ENCODE measurements at places on chromosomes 6 and 20.

DNA sequence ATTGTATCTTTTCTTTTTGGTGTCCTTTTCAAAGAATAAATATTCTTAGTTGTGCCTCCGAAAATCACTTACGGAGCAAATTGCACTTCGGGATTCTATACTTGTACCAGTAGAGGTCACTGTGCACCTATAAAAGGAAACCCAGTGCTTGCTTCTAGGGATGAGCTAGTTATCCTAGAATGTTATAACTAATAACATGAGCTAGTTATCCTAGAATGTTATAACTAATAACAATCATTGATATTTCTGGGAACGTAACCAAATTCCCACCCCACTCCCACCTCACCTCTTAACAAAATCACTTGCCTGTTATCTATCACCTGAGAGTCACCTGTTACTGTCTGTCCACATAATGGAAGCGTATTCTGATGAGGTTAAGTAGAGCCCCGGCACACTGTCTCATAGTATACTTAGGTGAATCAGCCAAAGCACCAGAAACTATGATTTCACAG, 126.9 kb upstream of the TIAM2 start:
- no peak for DNase-seq

- DNase-seq = no peak
Observed at GRCh38 chr6:118940770-118941169, 5.8 kb upstream of the MCM9 start.

- DNase-seq = no peak
Observed at GRCh38 chr6:130093546-130093945, 75.2 kb downstream of the L3MBTL3 start.

DNA sequence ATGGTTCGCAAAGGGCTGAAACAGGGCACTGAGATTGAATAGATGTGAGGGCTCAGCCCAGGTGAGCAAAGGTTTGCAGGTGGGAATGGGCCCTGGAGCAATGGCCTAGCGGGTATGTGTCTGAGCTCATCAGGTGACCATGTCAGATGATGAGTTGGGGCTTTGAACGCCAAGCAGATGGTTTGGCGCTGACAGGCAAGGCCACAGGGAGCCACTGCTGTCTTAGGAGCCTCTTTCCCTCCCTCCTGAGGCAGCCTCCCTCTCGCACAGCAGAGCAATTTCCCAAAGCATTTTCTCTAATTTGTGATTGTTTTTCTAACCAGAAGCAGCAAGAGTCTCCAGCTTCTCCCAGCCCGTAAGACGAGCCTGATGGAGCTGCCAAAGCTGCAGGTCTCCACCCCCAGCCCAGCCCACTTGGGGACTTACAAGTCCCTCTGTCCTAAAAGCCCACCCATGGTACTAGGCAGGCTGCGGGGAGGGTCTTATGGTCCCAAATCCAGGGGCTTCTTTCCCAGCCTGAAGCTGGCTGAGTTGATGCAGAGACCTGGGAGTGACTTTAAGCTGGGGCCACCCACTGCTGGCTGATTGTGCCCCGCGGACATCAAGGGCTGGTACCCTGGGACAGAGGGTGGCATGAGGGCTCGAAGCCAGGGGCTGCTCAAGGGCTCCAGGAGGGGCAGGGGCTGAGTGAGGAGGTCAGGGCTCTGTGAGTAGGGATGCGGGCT, 11.6 kb downstream of the CDH22 start:
- DNase-seq = no peak

DNA sequence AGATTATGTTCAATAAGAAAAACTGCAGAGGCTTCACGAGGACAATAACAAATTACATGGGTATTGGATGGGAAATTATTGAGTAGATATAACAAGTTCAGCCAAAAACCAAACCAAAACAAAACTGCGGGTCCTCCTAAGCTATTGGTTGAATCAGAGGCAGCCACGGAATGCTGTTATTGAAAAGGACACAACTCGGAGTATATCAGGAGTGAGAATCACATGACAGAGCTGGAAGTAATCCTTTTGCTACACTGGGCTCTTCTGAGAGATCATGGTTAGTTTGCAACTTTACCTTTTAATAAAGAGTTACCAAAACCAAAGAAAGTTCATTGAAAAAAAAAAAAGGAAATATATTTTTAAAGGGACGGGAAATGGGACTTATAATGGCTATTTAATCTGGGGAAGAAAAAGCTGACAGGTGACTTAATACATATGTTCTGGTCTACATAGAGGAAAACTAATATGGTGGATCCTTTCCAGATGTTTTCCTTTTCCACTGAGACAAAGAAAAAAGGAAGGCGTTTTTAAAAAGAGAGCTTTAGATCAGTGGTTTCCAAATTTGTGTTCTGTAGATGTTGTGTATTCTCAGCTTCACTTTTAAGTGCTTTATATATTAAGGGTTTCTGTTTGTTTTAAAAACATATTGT, 6.9 kb upstream of the CITED2 start:
- DNase-seq = no peak

All from NCI-H2081 treated with DMSO at 0.1 percent for 48 hours (cell line).